ENCODE measurements at places on chromosomes 16 and 17. TPM values are rescaled to one million over a fixed set of nuclear protein-coding genes. Genes with fewer than 3 reads are reported as not detected.

KRT36 gene
- not detected for total RNA-seq

OTOP2 gene
- total RNA-seq = not detected

TBX4 gene
- total RNA-seq = 1.0 TPM

TTYH2 gene
- total RNA-seq = 1.3 TPM

CCL1 gene
- not detected for total RNA-seq

MED31 gene
- 28.1 TPM for total RNA-seq

SHISA6 gene
- not detected for total RNA-seq

B3GNT9 gene
- total RNA-seq = 63.0 TPM

CYBA gene
- total RNA-seq = not detected

CRYBA1 gene
- total RNA-seq = not detected

USH1G gene
- not detected for total RNA-seq

DNAH17 gene
- total RNA-seq = 0.02 TPM

KPNB1 gene
- 467 TPM for total RNA-seq

CPPED1 gene
- total RNA-seq = 51.8 TPM

SLC38A10 gene
- 71.5 TPM for total RNA-seq

FLII gene
- 474 TPM for total RNA-seq

CBX2 gene
- total RNA-seq = 27.2 TPM

OTOP3 gene
- total RNA-seq = not detected

CA7 gene
- not detected for total RNA-seq

TAC4 gene
- total RNA-seq = not detected

NMT1 gene
- total RNA-seq = 733 TPM

Measured in A172 (cell line).